AG04449 (cell line): ENCODE measurements at places on chromosomes 3 and 15.

DNA sequence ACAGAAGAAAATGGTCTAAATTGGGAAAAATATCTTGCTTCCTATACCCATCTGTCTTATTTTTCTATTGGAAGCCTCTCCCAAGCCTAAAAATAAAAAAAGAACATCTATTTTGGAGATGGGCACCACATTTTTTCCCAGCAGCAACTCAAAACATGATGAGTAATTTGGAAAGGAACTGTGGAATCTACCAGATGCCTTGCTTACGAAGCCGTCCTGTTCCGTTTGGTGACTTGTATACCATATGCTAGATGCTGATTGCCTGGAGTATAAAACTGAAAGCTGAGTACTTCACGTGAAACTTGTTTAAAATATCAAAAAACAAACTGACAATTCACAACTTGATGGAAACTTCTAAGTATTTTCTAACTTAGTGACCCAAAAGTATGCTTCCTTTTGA is 491.0 kb downstream of the ROBO2 start:
- peak; percentile 1 for DNase-seq

GRCh38 chr15:85407421-85408269 is 27.2 kb downstream of the AKAP13 start:
- peak; percentile 56 for DNase-seq

DNA sequence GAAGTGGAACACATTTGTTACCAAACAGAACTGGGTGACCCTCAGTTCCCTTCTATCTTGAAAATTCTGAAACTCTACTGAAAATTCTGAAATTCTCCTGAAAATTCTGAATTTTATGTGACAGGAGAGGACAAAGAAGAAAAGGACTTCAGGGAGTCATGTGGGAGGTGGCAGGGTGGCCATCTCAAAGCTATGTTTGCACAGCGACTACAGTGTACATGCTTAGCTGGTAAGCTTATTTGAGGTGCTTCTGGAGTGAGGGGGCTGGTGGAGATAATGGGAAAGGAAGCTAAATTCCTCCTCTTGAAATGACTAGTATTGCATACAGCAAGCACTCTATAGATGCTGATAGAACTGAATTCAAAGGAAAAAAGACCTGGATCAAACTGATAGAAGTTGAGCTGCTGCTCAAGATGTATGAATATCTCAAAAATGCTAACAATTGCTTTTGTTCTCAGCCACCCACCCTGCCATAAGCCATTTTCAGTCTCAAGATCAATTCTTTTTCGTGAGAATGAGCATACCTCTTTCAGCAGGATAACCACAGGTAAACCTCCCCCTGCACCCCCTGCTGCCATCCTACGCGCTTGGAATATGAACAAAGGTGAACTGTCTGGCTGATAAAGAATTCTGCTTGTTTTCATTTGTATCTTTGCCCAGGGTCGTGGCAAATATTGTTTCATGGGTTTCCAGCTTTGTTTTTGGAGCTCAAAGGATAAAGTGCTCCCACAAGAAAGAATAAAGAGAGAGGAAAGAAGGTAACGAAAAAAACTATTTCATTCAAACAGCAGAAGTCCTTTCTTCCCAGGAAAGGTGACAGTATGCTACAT is 16.6 kb upstream of the ARHGEF3 start:
- no peak for DNase-seq

DNA sequence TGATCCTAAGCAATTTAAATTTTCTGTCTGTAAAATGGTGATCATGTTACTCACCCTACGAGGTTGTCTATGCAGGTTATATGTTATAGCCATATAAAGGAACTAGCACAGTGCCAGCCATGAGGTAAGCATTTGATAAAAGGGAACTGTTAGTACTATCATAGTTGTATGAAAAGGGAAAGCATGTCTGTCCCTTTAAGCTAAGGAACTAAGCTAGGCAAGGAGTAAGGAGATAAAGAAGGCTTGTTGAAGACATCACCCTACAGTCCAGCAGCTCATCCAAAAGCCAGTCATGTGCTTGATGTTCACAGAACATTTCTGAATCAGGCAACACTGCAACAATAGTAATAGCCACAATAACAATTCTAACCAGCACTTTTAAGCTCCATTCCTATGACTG is 243.9 kb downstream of the ZBTB20 start:
- DNase-seq = no peak
